ENCODE measurements at places on chromosomes 5 and 9. TPM values are rescaled to one million over a fixed set of nuclear protein-coding genes. Genes with fewer than 3 reads are reported as not detected.

Gene DMRT3
- not detected for total RNA-seq

GRCh38 chr5:56273376-56273955, 40.3 kb upstream of the ANKRD55 start:
- DNase-seq: no peak

- DNase-seq: no peak
These were observed 47.1 kb upstream of the PSD2 start for GRCh38 chr5:139748505-139748826.

GRCh38 chr5:112883192-112883591, 22.1 kb downstream of the SRP19 start:
- DNase-seq: no peak

Gene BTNL3
- not detected for total RNA-seq
